ENCODE measurements at places on chromosomes 3 and 15.

DNA sequence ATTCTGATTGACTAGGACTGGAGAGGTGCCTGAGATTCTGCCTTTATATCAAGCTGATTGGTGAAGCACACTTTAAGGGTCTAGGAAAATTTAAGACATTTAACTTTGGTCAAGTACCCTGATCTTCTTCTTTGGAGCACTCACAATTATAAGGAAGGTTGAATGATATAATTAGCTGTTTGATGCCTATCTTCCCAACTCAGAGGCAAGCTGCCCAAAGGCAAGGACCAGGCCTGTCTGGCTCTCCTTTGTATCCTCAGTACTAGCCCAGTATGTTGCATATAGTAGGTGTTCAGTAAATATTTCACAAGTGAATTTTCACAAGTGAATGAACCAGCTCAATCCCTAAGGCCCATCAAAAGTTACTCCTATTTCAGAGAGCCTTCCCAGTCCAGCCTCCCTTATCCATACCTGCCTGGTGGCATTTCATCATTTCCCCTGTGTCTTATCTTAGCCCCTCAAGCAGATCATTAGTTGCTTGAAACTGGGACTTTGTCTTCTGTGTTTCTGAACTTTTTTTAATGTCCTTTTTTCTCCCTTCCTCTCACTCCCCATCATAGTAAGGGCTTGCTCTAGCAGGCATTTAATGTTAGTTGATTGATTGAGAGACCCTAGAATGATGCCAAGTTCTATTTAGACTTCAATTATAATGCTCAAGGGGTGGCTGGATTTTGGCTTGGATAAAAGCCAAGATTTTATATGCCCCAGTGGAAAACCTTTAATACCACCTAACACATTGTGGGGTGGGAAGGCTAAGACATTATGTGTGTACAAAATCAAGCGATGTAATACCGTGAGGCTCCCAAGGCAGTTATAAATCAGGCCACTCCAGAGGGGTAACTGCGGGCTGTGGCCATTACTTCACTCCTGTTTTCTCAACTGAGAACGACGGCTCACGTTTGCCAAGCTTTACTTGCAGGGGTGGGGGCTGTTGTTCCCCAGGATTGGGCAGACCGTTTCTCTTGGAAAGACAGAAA, 43.2 kb upstream of the BOC start:
- peak; percentile 13 for DNase-seq

DNA sequence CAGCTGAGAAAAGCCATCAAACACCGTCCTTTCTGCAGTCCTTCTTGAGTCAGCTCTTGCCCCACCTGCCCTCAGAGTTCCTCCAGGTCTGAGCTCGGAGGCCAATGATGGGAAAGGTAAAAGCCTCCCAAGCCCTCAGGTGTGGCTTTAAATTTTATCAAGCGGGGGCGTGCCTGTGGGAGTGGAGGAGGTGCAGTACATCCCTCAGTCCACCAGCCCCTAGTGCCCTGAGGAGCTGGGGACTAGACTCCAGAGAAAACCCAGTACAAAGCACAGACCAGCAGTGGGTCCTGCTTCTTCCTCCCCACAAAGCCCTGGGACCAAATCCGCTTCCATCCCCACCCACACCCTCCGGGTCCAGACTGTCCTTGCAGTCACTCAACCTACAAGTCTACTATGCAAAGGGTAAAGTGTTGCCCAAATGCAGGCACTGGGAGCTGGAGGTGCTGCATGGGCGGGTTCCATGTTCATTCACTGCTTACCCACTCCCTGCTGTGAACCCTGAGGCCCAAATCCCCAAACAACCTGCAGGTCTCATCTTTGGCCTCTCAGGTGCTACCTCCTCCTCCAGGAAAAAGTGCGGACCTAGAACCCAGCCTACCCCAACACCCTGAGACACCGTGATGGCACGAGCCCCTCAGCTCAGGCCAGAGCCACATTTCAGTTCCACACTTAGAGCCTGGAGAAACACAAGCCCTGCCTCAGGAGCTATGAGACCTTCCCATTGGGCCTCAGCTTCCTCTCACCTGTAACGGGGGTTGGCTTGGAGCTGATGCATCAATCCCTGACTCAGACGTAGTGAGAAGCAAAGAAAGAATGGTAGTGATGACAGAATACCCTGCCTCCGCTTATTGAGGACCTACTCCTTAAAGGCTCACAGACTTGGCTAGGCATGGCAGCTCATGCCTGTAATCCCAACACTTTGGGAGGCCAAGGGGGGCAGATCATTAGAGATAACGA, 2.4 kb downstream of the PFKFB4 start:
- DNase-seq, result no peak

GRCh38 chr15:55360256-55360655, 41.2 kb downstream of the PIGB start:
- no peak for DNase-seq

- DNase-seq, result no peak
These were observed 61.9 kb downstream of the ATP2B2 start for GRCh38 chr3:10443272-10444109.

DNA sequence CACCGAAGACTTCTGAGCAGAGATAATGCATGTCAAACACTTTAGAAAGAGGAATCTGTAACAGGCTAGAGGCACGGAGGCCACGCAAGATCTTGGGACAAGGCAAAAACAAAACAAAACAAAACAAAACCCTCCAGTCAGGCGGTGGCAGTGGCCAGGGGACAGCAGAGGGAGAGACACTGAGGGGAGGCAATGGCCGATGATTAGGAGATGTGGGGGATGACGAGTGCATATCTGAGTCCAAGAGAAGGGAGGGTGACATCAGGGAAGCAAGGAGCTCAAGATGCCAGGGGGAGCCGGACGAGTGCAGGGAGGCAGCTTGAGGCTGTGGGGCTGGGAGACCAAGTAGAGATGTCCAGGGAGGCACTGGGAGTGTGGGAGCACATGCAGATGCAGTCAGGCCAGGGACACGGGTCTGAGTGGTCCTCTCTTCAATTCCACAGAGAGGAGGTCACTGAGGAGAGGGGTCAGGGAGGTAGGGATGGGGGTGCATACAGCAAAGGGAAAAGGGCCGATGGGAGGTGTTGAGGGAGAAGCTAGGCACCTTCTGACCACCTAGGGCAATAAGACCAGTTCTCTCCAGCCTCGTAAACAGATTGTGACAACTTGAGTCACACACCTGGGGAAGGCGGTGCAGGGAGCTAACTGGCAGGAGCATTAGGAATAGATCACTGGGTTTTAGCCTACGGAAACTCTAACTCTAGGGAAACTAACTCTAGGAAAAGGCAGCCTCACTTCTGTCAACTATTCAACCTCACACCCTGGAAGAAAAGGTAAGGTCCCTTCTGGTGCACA, 29.6 kb downstream of the SLCO2A1 start:
- no peak for DNase-seq

DNA sequence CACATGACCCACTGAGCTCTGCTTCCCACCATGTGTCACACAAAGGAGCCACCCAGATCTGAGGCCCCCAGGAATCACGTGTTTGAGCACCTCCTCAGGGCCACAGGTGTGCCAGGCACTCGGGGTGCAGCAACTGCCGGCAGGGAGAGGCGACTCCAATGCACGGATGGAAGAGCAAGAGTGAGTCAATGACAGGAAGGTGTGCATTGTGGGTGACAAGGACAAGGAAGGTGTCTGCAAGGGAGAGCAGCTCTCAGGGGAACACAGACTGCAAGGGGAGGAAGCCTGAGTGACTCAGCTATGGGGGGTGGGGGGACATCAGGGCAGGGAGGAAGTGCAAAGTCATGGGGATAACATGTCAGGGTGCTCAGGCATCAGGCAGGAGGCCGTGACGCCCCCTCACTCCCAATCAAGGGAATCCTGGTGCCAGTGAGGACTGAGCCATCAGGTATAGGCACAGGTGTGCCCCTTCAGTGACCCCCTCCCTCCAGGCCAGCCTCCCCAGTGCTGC, 67.4 kb downstream of the NUP210 start:
- no peak for DNase-seq

GRCh38 chr15:20351448-20351971, 190.1 kb downstream of the GOLGA6L6 start:
- DNase-seq, result no peak

Measured in tibial nerve (tissue), 4 donors.